Hypothalamus (tissue), 51 donors: ENCODE measurements at places on chromosomes 1 and 21.

DNA sequence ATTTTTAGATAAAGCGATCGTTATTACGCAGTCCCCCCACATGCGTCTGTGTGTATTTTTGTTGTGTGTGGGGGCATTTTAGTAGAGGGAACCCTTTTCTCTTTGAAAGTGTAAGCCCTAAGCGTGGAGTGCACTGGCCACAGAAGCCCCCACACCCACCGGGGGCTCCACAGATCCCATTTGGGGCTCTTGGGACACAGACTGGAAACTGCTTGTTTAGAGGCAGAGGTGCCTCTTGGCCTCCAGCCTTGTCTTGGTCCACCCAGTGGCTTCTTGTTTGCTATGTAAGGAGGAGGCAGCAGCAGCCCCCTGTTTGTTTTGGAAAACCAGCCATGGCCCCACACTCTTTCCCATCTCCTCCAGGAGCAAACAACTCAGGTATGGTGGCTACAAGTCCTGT lies 42.8 kb downstream of the SLC37A1 start:
- DNase-seq: no peak

DNA sequence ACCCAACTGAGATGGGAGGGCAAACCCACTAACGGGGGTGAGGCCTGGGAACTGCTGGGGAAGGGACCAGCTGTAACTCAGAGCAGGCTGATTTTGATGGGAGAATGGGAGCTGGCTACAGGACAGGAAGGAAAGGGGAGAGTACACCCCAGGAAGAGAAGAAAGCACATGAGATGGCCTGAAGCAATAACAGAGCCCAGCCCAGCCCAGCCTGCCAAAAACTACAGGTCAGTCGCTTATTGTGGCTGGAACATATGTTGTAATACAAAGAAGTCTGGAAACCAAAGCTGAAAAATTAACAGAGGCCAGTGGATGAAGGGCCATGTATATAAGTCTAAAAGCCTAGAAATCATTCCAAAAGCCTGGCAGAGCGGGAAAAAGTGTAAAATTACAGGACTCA lies 1.6 kb downstream of the ITLN2 start:
- no peak for DNase-seq

GRCh38 chr1:96329121-96329520 lies 392.5 kb upstream of the PTBP2 start:
- no peak for DNase-seq

DNA sequence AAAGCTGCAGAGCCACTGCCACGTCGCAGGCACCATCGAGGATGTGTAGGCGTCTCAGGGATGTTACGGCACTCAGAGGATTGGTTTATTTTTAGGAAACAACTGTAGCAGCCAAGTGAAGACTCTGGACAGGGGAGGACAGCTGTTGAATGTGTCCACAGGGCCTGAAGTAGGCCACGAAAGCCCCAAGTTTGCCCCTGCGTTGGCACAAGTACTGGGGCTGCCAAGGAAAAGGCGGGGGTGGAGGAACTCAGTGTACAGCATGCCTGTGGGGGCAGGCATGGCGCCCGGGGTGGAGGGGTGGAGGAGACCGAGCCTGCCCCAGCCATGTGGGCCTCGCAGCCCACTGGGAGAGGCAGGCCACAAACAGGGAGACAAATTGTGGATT lies 89.7 kb downstream of the ADARB1 start:
- DNase-seq: no peak

- no peak for DNase-seq
Measured at GRCh38 chr1:61635557-61635956, 89.4 kb downstream of the TM2D1 start.

GRCh38 chr1:163130225-163130856 lies 61.2 kb downstream of the RGS4 start:
- DNase-seq: no peak

- DNase-seq: no peak
Measured at GRCh38 chr1:170537798-170538503, 6.0 kb downstream of the GORAB start.

DNA sequence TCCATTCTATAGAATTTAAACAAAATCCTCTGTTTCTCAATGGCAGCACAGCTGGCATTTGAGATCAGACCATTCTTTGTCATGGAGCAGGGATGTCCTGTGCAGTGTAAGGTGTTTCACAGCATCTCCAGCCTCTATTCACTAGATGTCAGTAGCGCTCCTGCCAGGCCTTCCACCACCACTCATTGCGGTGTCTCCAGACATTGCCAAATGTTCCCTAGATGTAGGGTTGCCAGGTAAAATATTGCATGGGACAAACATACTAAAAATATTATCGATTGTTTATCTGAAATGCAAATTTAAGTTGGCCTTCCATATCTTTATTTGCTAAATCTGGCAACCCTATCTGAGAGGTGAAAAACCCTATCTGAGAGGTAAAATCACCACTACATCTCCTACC lies 11.7 kb downstream of the ITLN2 start:
- DNase-seq: no peak

DNA sequence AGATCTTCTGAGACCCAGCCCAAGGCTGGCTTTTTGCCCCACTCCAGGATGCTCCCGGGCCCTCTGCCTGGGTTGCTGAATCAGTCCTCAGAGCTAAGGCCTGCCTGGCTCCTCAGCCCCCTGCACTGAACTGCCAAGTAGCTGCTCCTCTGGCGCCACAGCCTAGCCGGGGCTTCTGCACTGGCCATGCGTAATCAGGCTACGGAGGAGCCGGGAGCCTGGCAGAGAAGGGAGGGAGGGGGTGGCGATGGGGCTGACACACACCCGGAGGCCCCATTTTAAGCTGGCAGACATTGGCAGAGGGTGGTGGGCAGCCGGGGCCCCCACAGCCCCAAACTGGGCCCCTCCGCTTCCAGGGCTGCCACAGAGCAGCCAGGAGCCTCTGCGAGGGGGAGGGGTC lies 38.7 kb downstream of the ALPL start:
- peak; percentile 72 for DNase-seq

DNA sequence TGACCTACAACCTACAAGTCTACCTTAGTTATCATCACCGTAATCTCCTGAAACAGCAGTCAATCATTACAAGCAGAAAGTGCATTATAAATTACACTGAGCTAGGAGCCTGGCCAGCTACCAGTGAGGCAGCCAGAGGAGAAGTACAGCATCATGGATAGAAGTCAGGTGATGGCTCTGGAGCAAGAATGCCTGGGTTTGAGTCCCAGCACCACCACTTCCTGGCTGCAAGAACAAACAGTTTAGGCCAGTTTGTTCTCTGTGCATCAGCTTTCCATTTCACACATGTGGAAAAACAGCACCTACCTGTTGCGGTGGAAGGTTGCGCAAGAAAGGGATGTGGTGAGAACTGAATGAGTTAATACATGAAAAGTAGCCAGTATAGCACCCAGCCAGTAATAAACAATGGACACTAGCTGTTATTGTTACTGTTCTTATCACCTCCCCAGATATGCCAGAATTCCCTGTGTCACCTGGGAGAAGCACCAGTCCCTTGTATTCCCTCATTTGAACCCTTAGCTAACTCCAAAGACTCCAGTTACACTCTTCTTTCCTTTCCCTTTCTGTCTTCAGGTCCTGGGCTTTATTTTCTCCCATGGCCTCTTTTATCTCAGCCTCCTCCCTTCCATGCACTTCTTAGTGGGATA lies 9.0 kb downstream of the CREG1 start:
- no peak for DNase-seq

DNA sequence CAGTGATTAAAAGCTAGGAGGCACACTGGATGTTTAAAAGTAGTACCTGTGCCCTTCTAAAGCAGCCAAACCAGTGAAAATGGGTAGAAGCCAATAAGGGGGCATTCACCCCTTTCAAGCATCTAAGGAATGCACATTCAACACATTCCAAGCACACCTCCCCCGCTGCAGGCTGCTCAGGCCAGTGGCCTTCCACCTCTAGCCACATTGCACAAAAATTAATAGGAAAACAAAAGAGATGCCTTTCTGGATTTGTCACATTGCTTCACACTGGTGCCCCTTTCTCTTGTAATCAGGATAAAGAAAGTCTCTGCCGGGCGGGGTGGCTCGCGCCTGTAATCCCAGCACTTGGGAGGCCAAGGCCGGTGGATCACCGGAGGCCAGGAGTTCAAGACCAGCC lies 834.0 kb downstream of the USP25 start:
- no peak for DNase-seq

- no peak for DNase-seq
Measured at GRCh38 chr1:224564454-224565084, 51.5 kb upstream of the CNIH3 start.

GRCh38 chr1:9720785-9721605 lies 69.5 kb downstream of the PIK3CD start:
- DNase-seq: no peak

- no peak for DNase-seq
Measured at GRCh38 chr1:225631021-225631663, 21.8 kb downstream of the ENAH start.
